ENCODE measurements at places on chromosomes 1 and 21. TPM values are rescaled to one million over a fixed set of nuclear protein-coding genes. Genes with fewer than 3 reads are reported as not detected.

DNA sequence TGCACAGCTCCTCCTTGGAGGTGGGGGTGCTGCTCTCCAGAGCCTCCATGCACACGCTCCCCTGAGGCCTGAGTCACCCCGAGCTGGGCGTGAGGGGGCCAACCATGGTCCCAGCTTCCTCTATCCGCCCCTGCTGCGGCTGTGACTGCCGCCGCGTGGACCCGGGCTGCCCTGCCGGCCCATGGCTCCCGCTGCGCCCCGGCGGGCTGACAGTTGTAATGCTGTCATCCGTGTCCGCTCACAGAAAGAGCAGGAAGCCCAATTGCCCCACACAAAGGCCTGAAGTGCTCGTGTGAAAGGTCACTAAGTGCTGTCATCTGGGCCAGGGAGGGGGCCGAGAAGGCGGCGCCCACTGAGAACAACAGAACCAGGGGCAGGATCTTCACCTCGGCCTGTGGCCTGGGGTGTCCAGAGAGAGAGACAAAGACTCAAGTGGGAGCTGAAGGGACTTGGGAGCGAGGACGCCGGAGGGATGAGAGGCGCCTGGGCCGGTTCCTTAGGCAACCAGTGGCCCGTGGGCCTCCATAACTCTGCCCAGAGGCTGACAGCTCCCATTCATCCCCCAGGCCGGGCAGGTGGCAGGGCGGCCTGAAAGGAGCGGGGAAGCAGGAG, 31.5 kb downstream of the OLIG1 start:
- no peak overlapping the region for H3K4me3 ChIP-seq
- H3K27ac ChIP-seq = no peak overlapping the region
- H3K36me3 ChIP-seq = no peaks in the 10 kb centered on the region
- DNase-seq = no peak
- peaks cover 15% of the 10 kb centered on the region for H3K27me3 ChIP-seq
- no peaks in the 10 kb centered on the region for H3K4me1 ChIP-seq

- DNase-seq = peak; percentile 90
- no peaks in the 10 kb centered on the region for H3K27me3 ChIP-seq
- no peak overlapping the region for H3K27ac ChIP-seq
- H3K4me1 ChIP-seq = no peaks in the 10 kb centered on the region
- H3K4me3 ChIP-seq = no peak overlapping the region
- H3K36me3 ChIP-seq = peaks cover 99% of the 10 kb centered on the region
These were observed 53.4 kb downstream of the UBR4 start for GRCh38 chr1:19156676-19157075.

- H3K27me3 ChIP-seq = peaks cover 46% of the 10 kb centered on the region
- no peak overlapping the region for H3K4me3 ChIP-seq
- H3K27ac ChIP-seq = no peak overlapping the region
- no peak for DNase-seq
- H3K4me1 ChIP-seq = peaks cover 4% of the 10 kb centered on the region
These were observed 3.2 kb upstream of the KIAA0040 start for GRCh38 chr1:175195798-175196197.

DNA sequence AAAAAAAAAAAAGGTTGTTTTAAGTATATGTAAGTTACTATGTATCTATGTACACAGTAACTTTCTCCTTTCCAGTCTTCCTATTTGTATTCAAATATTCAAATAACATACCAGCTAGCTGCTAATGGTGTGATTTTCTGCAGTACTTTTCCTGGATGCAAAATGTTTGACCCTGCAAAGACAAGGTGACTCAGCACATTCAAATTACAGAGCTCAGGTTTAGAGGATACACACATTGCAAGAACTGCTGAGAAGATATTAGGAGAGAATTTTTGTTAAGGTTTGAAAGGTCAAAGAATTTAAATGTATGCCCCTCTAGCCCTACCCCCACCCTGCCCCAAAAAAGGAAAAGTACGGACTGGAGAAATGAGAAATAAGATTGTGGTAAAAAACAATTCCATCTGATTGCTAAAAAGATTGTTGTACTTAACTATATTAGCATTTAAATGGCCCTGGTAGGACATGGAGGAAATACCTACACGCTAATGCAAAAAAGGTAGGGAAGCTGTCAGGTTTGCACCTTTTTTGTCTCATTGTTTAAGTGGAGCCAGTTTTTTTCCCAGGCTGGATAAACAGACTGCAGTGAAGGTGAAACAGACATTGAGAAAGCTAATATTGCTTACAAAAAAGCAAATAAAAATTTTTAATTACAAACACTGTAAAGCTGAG, 45.6 kb downstream of the ZNF281 start:
- no peak for DNase-seq
- H3K36me3 ChIP-seq = no peaks in the 10 kb centered on the region
- no peaks in the 10 kb centered on the region for H3K27me3 ChIP-seq
- peaks cover 10% of the 10 kb centered on the region for H3K4me1 ChIP-seq
- H3K4me3 ChIP-seq = no peak overlapping the region

- no peaks in the 10 kb centered on the region for H3K36me3 ChIP-seq
- H3K4me1 ChIP-seq = no peaks in the 10 kb centered on the region
- DNase-seq = peak; percentile 1
- no peaks in the 10 kb centered on the region for H3K27me3 ChIP-seq
These were observed 51.7 kb upstream of the ACADM start for GRCh38 chr1:75672528-75673393.

GRCh38 chr1:170800812-170801211, 134.5 kb upstream of the MROH9 start:
- no peak overlapping the region for H3K27ac ChIP-seq
- DNase-seq = no peak
- H3K36me3 ChIP-seq = no peaks in the 10 kb centered on the region
- H3K4me3 ChIP-seq = no peak overlapping the region

DNA sequence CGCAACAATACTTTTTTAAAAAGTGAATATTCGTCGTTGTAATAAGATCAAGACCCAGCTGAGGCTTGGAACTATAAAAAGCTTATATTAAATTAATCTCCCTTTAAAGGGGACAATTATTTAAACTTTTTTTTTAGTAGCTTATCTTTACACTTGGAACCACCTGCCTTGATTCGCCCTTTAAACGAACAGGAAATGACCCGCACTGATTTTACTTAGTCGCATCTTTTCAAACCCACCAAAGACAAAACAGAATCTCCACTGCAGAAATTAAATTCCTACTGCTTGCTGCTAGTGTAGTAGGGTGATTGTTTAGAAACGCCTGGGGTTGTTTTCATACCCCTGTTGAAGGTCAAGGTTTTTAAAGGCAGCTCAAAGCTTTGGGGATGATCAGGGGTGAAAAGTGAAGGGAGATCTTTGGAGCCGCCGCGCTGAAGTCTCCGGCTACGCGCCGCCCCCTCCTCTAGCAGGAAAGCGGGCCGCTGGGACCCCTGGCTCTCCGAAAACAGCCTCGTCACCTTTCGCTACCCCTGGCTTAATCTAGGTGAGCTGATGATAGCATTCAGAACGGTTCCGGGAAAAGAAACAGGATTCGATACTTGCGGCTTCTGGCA, 163.4 kb downstream of the RUNX1 start:
- peaks cover 97% of the 10 kb centered on the region for H3K27me3 ChIP-seq
- H3K27ac ChIP-seq = no peak overlapping the region
- no peak overlapping the region for H3K4me3 ChIP-seq
- no peak for DNase-seq

The AADACL3 gene
- total RNA-seq = not detected

The WDR64 gene
- not detected for total RNA-seq

The AMY1B gene
- not detected for total RNA-seq

DNA sequence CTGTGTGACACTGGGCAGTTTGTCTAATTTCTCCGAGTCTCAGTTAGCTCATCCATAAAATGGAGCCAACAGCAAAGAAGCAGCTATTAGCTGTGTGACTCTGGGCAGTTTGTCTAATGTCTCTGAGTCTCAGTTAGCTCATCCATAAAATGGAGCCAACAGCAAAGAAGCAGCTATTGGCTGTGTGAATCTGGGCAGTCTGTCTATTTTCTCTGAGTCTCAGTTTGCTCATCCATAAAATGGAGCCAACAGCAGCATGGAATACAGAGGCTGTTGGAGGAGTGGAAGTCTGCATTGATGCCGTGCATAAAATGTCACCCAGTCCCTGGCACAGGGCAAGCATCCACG, 297.0 kb upstream of the VAMP3 start:
- H3K4me1 ChIP-seq = no peaks in the 10 kb centered on the region
- DNase-seq = no peak
- no peak overlapping the region for H3K27ac ChIP-seq

GRCh38 chr1:15424146-15424667, 14.0 kb upstream of the CTRC start:
- H3K36me3 ChIP-seq = no peaks in the 10 kb centered on the region
- H3K4me1 ChIP-seq = no peaks in the 10 kb centered on the region
- H3K27me3 ChIP-seq = no peaks in the 10 kb centered on the region
- no peak for DNase-seq

The OLFML2B gene
- total RNA-seq = 0.11 TPM

DNA sequence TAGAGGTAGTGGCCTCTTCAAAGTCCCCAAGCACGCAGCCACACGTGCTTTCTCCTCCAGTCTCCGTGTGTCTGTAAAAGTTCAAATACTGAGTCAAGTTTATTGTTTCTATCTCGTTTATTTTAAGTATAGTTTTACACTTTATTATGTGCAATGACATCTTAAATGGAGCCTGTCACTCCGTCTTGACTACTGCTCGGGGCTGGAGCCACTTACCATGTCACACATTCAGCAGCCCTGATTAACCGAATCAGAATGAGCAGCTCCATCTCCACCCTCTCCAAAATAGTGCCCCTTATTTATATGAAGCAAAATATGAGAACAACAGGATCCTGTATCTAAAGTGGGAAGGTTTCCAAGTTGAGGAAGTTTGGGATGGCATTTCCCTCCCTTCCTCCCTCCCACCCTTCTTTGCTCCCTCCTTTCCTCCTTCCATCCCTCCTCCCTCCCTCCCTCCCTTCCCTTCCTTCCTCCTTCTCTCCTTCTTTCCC, 201.0 kb downstream of the PBX1 start:
- H3K36me3 ChIP-seq = no peaks in the 10 kb centered on the region
- H3K27me3 ChIP-seq = no peaks in the 10 kb centered on the region
- DNase-seq = no peak
- no peak overlapping the region for H3K4me3 ChIP-seq
- H3K27ac ChIP-seq = peak overlapping the region; percentile 65
- peaks cover 27% of the 10 kb centered on the region for H3K4me1 ChIP-seq

The PTPRU gene
- total RNA-seq = 64.8 TPM

- H3K27me3 ChIP-seq = no peaks in the 10 kb centered on the region
- H3K27ac ChIP-seq = peak overlapping the region; percentile 100
- DNase-seq = no peak
- peaks cover 3% of the 10 kb centered on the region for H3K36me3 ChIP-seq
These were observed 1.2 kb downstream of the LMOD1 start for GRCh38 chr1:201945157-201945556.

- H3K27me3 ChIP-seq = no peaks in the 10 kb centered on the region
- H3K4me3 ChIP-seq = no peak overlapping the region
- no peaks in the 10 kb centered on the region for H3K36me3 ChIP-seq
These were observed 9.0 kb downstream of the SLC9A1 start for GRCh38 chr1:27145934-27146354.

GRCh38 chr21:45972716-45973474, 8.7 kb upstream of the COL6A1 start:
- peaks cover 31% of the 10 kb centered on the region for H3K4me1 ChIP-seq
- DNase-seq = peak; percentile 97
